Cerebellar nuclear complex (tissue), 1 donor: ENCODE measurements at places on chromosomes 7 and 10.

DNA sequence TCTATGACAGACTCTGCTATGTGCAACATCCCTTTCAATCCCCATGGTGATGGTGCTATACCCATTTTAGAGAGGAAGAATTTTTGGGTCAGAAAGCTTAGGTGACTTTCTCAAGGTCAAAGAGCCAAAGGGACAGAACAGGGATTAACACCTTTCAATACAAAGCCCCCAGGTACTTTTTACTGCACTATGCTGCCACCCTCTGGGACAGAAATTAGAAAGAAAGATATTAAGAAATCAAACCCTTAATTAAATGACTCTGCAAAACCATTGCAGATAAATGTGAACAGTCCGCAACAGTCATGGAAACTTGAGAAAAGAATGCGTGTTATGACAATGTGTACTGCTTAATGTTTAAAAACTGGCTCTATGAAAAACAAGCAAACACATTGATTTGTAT lies 673.7 kb downstream of the MAGI2 start:
- no peak for DNase-seq

DNA sequence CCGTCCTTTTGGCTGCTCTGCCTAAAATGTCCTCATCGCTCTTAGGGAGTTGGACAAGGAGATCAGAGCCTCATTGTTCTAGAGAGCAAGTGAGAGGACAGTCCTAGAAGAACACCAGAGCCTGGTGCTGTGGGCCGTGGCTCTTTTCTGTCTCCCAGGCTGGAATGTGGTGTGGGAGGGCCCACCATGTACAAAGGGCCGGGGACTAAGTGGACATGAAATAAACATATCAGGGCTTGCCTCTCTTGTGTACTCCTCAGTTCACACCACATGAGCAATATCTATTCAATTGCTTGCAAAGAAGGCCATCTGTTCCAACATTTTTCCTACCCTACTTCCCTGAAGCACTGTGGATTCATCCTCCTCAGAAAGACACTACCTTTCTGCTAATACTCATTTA lies 510.4 kb downstream of the SUGCT start:
- DNase-seq = no peak

DNA sequence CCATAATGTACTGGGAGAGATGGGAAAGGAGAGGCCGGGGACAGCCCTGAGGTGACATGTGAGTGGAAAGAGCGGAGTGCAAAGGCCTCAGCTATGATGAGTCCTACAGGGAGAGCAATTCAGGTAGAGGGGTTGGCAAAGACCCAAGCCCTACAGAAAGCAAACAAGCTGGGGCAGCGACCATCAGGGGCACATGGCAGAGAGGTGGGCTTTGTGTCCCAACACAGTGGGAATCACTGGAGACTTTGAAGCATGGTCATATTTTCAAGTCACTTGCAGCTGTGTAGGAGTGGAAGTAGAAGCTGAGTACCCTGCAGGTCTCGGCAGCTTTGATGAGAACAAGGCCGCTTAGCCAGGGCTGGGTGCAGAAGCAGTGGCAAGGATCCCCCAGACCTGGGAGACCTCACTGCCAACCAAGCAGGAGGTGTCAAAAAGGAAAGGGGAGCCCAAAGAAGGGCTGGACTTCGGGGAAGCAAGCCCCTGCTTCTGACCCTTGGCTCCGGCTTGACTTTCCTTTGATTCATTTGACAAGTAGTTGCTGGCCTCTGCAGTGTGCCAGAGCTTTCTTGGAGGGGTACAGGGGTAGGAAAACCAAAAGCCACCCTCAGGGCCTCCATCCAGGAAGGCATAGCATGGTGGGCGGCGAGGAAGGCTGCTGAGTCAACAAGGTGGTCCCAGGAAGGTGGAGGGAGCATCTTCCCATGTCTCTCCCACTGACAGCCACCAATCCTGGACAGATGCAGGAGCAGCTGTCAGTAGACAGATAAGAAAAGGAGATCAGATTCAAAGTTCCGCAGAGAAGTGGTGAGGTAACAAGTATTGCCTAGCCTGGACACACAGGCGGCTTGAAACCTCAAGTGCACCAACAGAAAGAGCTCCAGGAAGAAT lies 1.9 kb upstream of the PGAM2 start:
- DNase-seq = no peak

DNA sequence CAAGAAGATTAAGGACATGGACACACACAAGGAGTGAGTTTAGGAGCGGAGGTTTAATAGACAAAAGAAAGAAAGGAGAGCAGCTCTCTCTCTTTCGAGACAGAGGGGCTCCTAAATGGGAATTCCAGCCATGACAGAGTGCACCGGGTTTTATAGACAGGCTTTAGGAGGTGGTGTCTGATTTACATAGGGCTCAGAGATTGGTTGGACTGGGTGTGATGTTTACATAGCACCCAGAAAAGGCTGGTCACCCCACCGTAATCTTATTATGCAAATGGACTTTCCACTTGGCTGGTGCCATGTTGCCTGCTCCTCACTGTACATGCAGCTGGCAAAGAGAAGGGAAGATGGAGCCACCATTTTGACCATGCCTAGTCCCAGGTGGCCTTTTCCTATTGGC lies 28.4 kb upstream of the MRC1 start:
- DNase-seq = no peak

DNA sequence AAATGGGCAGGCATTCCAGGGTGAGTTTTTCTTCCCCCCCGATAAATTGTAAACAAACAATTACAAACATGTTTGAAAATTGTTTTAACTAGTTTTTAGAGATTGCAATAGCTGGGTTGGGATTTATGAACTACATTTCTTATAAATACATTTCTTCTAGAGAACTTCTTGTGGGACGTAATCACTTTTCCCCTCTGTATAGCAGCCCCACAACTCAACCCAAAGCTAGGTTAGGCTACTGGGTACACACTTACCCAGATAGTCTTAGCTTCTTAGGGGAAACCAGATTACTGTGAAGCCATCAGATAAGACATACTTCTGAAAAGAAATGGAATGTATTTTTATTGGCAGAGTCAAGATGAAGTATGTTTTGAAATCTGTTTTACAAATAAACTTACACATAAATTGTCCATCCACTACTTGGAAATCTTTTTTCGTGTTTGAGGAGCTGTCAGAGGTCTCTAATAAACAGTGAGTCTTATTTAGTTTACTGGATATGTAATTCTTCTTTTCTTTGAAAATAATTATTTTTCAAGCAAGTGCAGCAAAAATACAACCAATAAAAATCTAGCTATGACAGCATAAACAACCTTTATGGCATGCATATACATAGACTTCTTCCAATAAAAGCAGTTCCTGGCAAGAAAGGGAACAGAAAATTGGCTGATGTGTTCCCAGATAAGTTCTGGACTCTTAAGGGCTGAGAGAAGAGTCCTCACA lies 8.0 kb upstream of the GLRX3 start:
- DNase-seq = no peak

GRCh38 chr7:40723829-40724228 lies 589.0 kb downstream of the SUGCT start:
- no peak for DNase-seq

GRCh38 chr10:102394801-102395399 lies 605 bp upstream of the NFKB2 start:
- no peak for DNase-seq

DNA sequence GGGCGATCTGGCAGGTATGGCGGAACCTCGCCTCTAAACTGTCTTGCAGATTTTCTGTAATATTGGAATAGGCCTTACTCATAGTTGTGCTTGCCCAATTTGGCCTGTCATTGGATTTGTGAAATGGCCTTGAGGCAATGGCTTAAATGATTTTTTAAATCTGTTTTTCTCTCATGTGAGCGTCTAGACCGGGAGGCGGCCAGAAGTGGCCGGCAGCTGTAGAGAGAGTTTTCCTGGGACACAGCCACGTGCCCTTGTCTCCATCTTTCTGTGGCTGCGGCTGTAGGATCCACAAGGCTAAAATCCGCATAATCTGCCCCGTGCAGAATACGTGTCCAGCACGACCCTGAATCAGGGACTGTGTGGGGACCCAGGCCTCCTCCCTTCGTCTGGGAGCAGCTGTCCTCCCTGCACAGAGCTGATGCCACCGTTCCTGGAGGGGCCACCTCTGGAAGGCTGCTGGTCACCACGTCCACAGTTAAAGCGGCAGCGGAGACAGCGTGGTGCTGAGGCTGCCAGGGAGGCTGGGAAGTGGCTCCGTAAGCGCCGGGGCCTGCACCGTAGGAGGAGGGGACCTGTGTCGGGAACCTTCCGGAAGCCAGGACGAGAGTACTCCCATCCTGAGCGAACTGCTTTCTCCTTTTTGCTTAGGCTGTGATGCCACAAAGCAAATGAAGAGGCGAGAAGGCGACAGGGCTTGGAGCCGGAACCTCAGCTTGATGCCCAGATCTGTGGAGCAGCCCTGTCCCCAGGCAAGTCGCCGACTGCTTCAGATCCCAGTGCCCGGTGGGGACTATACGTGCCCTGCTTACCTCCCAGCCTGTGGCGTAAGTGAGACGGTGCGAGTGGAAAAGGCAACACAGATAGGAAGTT lies 99.8 kb downstream of the DYNC2I1 start:
- DNase-seq = no peak

- DNase-seq = no peak
These were observed 8.5 kb upstream of the CHCHD1 start for GRCh38 chr10:73773152-73773879.

GRCh38 chr7:99897322-99898022 lies 20.6 kb upstream of the OR2AE1 start:
- DNase-seq = no peak
